ENCODE measurements at places on chromosomes 3 and 15.

DNA sequence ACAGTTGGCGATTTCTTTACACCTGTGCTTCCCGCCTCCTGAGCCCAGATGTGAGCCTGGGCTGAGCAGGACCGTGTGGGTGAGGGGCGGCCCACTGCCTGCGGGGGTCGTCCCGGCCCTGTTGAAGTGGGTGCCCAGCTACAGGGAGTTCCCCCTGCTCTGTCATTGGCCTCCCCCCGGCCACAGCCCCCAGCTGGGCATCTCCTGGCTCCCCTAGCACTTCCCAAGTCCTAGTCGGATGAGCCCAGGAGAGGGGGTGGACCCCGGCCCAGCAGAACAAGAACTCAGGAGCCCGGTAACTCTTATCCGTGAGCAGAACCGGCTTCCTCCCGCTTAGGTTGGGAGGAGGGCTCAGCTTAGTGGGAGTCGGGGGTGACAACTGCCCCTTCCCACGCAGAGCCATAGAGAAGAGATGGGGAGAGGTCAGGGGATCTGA, 757 bp downstream of the PAQR5 start:
- no peak for DNase-seq

DNA sequence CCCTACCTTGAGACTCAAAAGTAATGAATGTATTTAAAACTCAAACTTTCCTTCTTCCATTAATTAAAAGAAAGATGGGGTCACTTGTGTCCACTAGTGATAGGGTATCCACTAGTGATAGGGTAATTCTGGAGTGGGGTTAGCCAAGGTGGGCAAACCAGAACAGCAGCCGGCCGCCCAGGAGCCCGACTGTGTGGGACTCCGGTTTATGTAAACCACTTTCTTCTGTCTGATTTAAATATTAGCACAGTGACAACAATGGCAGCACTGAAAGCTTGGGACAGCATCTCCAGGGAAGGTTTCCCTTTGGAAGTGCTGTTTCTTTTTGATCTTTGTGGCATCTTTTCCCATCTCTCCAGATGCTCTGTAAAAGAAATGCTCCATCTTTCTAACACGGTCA, 722 bp downstream of the MYZAP start:
- no peak for DNase-seq

GRCh38 chr3:114216186-114216970, 21.0 kb downstream of the ZNF80 start:
- no peak for DNase-seq

- no peak for DNase-seq
Observed at GRCh38 chr3:152539191-152539764, 270.5 kb downstream of the MBNL1 start.

GRCh38 chr15:31111091-31111647, 9.6 kb upstream of the TRPM1 start:
- DNase-seq: no peak

DNA sequence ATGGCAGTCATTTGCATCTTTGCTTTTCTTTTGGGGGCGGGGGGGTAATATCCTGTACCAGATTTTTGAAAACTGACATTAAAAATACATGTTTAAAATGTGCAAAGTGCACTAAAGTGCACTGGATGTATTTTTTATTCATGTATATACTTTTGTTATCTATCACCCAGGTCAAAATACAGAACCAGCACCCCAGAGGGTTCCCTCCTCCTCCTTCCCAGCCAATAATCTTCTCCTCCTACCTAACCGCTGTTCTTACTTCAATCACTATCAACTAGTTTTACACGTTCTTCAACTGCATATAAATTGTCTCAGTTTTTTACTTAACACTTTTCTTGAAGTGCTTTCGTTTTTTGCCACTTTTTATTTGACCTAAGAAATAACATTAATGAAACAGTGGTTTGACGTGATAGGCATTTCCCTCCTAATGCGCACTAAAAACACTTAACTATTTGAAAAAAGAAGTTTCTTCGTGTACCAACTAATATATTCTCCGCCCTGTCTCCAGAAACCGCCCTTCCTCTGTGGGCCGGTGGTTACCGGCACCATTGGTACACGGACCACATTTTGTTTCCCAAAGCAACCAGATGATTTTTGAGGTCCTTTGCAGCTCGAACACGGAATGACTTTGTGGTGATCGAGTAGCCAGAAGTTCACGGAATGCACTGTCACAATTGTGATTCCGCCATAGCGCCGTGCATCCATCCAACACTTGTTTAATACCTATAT, 836 bp upstream of the AKAP13 start:
- DNase-seq: peak; percentile 17

GRCh38 chr3:127273206-127273605, 14.6 kb downstream of the PRR20G start:
- no peak for DNase-seq

DNA sequence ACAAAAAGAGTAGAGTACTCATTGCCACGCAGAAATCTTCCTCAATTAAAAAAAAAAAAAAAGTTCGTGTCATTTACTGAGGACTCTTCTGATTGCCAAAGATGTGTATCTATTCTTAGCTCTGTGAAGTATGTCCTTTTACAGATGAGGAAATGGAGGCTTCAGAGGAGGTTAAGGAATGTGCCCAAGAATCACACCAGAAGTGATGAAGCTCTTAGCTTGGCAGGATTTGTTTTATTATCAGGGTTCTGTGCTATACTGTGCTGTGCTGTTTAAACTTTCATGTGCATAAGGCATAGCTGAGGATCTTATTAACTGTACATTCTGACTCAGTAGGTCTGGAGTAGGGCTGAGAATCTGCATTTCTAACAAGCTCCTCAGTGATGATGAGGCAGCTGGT, 665.2 kb upstream of the ADAMTS9 start:
- no peak for DNase-seq

- no peak for DNase-seq
Observed at GRCh38 chr3:28316226-28316625, 32.3 kb upstream of the ZCWPW2 start.

DNA sequence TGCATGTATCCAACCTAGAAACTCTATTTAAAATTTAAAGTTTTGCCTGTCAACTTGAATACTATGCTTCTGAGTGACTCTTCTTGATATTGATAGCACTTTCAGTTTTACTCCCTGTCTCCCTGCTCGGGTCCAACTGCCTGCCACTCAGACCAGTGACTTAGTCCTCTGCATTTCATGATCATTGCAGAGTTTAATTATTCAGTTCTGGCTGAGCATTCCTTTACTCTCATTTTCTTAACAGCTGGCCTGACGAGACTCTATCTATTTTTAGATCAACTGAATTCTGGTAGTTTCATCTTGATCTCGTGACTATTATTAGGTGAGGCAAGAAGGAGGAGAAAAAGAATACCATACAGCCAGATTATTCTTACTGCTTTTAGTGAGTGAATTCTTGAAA, 617.4 kb downstream of the SI start:
- DNase-seq: no peak
